ENCODE measurements at places on chromosomes 7 and 10.

GRCh38 chr7:84546403-84546802 lies 351.8 kb upstream of the SEMA3A start:
- DNase-seq, result no peak

GRCh38 chr7:147023440-147023839 lies 906.8 kb downstream of the CNTNAP2 start:
- DNase-seq, result no peak

DNA sequence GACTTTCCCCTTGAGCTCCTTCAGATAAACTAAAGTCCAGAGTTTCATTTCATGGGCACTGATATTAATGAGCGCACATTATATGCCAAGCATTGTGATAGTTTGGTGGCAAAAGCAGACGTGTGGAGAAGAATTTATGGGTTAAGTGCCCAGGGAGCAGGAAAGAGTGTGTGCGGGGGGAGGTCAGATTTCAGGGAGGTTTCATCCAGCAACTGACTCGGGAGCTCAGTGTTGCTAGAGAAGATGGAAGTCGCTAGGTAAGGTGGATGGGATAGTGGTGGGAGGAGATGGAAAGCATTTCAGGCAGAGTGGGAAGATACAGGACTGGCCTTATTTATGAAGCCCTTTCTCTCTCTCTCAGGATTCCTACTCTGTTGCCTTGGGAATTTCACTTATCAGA lies 223.0 kb downstream of the SNX10 start:
- DNase-seq, result no peak

GRCh38 chr7:156857757-156858156 lies 35.2 kb downstream of the LMBR1 start:
- DNase-seq, result no peak

DNA sequence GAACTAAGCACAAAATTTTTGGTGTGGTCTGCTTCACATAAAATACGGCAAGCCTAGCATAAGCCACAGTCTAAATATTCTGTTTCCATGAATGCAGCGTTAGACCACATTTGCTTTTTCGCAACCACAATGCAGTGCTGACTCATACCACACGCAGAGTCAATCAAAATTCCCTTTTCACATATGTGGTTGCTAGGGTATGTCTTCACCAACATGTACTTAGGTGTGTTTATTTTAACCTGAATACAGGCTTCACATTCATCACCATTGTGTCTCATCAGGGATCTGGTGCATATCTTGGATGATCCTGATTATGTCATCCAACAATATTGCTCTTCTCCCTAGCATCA lies 90.8 kb downstream of the CHN2 start:
- peak; percentile 53 for DNase-seq

- DNase-seq, result peak; percentile 43
These were observed 104.6 kb upstream of the PPIF start for GRCh38 chr10:79242620-79243152.

DNA sequence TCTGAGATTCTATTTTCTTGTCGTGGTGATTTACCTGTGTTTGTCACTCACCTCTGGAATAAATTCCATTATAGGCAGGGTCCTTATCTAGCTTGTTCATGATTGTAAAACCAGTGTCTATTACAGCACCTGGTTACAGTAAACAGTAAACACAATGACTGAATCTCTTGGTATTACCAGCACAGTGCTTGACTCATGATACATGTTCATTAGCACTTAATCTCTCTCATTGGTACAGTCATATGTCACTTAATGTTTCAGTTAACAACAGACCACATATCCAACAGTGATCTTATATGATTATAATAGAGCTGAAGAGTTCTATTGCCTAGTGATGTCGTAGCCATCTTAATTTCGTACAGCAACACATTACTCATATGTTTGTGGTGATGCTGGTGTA lies 1.6 kb upstream of the TASOR2 start:
- DNase-seq, result no peak

- no peak for DNase-seq
These were observed 796.2 kb downstream of the CCSER2 start for GRCh38 chr10:85124603-85125051.

GRCh38 chr7:159102681-159103381 lies 41.8 kb downstream of the VIPR2 start:
- DNase-seq, result no peak

- no peak for DNase-seq
These were observed 49.8 kb downstream of the CNOT4 start for GRCh38 chr7:135459951-135460567.

DNA sequence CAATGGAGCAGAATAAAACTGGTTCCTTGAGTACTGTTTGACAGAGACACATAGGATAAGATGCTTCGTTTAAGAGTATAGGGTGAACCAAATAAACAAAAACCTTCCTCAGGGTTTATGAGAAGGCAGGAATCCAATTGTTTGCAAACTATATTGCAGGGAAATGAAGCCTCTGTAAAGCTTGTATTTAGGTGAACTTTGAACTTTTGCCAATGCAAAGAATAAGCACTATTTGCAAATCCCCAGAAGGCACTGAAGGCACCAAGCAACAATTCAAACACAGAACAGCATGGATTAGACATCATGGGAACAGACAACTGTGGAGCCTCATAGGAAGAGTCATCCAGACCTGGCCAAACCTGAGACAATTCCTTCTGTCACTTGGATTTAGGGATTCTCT lies 47.1 kb upstream of the WASL start:
- DNase-seq, result no peak

GRCh38 chr7:17195576-17195975 lies 102.9 kb upstream of the AHR start:
- no peak for DNase-seq

Measured in CD4-positive, alpha-beta T cell treated with Interleukin-15 for 4 hours (primary cell).